ENCODE measurements at places on chromosomes 2 and 18.

- no peak for DNase-seq
These were observed 124.4 kb upstream of the SETBP1 start for GRCh38 chr18:44556296-44556695.

DNA sequence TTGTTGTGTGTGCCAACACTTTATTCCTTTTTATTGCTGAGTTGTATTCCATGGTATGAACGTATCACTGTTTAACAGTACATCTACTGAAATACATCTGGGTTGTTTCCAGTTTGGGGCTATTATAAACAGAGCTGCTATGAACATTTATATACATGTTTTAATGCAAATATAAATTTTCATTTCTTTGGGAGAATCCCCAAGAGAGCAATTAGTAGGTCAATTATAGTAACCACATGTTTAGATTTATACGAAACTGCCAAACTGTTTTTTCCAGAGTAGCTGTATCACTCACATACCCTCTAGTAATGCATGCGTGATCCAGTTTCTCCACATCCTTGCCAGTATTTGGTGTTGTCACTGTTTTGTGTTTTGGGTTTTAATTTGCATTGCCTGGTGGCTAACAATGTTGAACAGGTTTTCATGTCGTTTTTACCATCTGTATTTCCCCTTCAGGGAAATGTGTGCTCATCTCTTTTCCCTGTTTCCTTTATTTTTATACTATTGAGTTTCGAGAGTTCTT is 81.0 kb downstream of the TMEM131 start:
- no peak for DNase-seq

DNA sequence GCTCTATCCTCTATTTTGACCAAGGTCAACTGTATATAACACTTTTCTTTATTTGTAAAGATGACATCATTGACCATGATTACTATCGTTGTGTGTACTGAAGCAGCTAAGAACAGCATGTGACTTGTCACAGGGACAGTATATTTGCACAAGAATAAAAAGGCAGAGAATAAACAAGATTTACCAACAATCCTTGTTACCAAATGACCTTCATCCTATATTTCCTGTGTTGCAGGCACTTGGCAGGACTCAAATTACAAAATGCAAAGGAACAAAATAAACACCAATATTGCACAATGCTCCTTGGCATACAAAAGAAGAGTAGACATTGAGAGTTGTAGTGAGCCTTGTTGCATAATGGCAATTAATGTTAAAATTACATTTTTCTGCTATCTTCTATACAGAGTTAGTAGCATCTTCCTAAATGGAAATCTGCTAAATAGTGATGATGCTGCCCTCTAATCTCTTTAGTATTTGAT is 61.8 kb downstream of the RFTN2 start:
- DNase-seq: no peak

GRCh38 chr2:45119038-45119437 is 109.8 kb upstream of the SIX2 start:
- DNase-seq: no peak

GRCh38 chr2:172863341-172863740 is 127.7 kb downstream of the RAPGEF4 start:
- DNase-seq: no peak

GRCh38 chr2:198417836-198418235 is 613.4 kb downstream of the PLCL1 start:
- DNase-seq: no peak

DNA sequence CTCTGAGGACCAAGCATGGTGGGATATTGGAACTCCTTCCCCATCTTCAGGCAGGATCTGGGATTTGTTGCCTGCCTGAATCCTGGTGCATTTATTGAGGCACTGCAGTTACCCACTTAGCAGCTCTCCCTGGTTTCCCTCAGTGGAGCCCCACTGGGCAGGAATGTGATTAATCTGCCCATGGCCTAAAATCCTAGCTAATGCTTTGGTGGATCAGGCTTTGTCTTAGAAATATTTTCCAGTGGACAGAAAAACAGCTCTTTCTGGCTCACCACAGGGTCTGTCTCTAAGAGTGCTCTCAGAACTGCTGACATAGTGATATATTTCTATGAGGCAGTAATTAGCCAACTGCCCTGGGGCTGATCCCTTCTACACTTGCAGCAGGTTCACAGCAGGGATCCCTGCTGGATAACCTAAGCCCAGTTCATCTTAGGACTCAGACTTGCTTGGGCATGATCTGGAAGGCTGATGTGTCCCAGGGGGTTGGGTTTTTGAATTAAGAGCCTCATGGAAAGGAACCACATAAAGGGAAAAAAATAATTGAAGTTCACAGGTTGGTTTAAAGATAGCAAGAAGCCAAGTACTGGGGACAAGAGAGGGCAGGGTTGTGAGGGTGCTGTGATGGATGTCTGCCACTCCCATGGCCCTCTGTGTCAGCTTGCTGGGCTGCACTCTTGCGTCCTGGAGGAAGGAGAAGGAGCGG is 44.3 kb upstream of the ZDBF2 start:
- no peak for DNase-seq

GRCh38 chr2:11339508-11340083 is 4.8 kb downstream of the ROCK2 start:
- no peak for DNase-seq
